ENCODE measurements at places on chromosomes 1 and 21.

DNA sequence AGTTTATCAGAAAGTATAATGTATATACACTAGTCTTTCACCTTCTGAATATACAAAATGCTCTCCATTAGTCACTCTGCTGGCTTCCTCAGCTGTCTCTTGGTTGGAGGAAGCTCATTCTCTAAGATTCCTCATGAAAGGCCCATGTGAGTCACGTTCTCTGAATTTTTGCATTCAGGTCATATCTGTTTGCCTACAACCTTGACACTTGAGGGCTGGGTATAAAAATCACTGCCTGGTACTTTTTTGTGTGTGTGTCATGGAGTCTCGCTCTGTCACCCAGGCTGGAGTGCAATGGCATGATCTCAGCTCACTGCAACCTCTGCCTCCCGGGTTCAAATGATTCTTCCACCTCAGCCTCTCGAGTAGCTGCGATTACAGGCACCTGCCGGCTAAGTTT lies 2.8 kb upstream of the GALNT2 start:
- DNase-seq, result no peak

- no peak for DNase-seq
Measured at GRCh38 chr1:230926182-230926581, 52.5 kb downstream of the TTC13 start.

GRCh38 chr1:23963617-23964234 lies 4.1 kb downstream of the PNRC2 start:
- DNase-seq, result no peak

DNA sequence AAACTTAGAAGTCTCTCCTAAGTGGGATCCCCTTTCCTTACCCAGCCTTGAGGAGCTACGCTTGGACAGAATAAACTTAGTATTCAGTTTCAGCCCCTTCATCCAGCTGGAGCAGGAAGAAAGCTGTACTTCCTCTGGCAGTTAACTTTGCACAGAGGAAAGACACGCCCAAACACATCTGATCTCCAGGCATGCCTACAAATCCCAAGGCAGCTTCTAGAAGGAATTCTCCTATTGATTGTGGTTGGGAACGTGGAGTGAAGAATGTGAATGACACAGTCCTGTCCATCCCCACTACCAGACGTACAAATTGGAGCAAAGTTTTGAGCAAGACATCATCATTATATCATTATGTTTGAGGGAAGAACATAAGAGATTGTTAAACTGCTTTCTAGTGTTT lies 6.6 kb upstream of the AK4 start:
- no peak for DNase-seq

GRCh38 chr1:37073854-37074379 lies 39.6 kb upstream of the GRIK3 start:
- no peak for DNase-seq

- no peak for DNase-seq
Measured at GRCh38 chr1:6092211-6092610, 46.5 kb downstream of the KCNAB2 start.

- DNase-seq, result no peak
Measured at GRCh38 chr1:53024117-53024516, 37.9 kb upstream of the PODN start.

GRCh38 chr1:224767676-224768075 lies 151.6 kb downstream of the CNIH3 start:
- DNase-seq, result no peak

DNA sequence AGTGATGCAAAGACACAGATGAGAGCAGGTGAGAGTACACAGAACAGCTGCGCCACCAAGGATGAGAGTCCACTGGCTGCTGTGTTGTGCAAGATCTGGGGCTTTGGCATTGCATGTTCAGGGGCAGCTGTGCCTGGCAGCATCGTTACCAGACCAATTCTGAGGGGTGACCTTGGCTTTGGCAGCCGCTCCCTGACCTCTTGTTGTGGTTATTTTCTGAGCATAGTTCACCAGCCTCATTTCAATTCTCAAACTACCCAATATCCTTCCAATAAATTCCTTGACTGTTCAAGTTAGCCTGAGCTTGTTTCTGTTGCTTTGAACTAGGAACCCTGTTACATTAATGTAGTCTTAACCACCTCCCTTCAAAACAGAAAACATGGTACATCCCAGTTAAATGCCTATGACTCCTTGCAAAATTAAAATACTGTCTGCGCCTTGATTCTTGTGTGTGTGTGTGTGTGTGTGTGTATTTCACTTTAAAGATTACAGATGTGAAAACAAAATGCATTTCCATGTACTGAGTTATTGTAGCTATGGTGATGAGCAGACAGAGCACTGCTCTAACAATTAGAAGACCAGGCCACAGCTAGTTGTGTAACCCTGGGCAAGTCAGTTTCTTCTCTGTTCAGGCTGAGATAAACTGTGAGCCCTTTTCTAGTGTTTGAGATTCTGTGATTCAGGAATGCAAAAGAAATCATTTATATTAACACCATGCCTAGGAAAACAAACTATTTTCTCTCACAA lies 106.3 kb upstream of the GUCA2B start:
- no peak for DNase-seq

DNA sequence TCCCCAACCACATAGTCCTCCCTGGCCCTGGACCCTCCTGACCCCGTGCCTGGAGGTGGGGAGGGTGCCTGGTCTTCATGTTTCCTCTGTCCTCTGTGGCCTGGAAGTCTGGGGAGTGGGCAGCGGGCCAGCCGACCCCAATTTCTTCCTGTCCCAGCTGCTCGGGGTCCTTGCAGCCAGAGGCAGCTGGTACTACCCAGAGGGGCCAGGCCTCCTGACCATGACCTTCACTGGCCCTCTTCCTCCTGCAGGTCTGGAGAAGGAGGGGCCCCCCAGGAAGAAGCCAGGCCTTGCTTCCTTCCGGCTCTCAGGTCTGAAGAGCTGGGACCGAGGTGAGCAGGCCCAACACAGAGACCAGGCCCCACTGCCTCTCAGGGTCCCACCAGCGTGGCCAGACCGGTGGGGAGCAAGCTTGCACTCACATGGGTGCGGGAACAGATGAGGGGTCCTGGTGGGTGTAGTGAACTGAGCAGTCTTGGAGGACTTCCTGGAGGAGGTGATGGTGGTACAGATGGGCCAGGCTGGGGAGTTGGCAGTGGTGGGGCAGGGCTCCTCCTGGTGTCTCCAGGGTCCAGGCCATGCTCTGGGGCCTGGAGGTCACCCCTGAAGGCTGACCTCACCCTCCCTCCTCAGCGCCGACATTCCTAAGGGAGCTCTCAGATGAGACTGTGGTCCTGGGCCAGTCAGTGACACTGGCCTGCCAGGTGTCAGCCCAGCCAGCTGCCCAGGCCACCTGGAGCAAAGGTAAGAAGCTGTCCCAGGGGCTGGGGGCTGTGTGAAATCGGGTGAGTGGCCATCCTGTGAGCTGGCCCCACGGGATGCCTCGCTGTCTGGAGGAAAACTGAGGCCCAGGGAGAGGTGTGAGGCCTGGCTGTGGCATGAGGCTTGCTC lies 32.7 kb downstream of the TRIM11 start:
- no peak for DNase-seq

DNA sequence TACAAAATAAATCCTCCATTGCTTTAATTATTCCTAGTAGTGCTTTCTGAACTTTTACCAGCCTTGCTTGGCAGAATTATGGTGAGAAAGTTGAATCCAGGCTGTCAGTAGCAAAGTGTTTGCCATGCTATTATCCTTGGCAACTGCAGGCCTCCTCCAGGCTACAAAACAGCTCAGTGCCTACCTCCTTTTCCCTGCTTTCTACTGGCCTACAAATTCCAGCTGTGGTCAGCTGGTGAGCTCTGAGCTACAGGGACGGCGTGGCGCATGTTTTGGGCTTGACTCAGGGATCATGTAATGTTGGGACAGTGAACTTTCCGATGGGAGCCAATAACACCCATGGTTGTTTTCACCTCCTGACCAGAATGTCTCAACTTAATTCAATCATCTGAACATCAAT lies 456.1 kb upstream of the ADAMTS5 start:
- no peak for DNase-seq

GRCh38 chr1:157691285-157691920 lies 9.2 kb downstream of the FCRL3 start:
- DNase-seq, result no peak

DNA sequence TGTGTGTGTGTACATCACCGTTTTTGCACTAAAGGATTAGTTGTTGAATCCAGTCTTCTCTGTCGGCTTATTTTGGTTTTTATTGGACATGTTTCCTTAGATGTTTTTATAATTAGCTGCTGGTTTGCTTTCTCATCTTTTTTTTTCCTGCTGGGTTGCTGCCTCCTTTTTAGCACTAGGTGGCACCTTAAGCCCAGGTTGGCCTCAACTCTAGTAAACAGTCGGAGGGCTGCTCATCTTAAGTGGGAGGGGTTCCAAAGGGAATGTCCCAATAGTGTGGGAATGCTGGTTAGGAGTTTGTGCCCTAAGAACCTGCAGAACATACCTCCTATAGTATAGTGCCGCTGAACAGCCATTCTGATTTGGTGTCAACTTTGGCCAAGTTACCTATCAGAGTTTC lies 570.1 kb upstream of the CXADR start:
- DNase-seq, result no peak

DNA sequence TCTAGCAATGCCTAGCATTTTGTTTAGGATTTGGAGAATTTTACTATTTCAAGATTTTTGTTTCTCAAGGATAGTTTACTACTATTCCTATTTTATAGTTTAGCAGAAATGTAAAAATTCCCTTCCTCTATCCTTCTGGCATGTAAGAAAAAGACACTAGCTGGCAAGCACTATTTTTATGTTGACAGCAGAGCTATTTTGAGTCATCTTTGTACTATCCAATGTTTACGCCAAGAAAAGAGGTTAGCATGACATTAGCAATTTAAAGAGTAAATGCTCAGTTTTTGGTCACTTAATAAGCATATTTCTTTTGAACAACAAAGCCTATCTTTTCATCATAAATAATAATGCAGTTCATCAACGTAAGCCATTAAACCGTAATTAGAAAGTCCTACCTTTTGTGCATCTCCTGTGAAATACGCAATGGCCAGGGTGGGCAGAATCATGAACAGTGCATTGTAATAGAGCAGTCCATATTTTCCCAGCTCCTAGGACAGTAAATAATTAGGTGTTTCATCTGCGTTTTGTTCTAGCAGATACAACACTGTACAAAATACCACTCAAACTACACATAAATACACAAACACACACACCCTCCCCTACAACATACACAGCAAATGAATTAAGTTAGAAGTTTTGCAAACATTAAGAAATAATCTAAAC lies 12.0 kb downstream of the SLC35D1 start:
- no peak for DNase-seq

DNA sequence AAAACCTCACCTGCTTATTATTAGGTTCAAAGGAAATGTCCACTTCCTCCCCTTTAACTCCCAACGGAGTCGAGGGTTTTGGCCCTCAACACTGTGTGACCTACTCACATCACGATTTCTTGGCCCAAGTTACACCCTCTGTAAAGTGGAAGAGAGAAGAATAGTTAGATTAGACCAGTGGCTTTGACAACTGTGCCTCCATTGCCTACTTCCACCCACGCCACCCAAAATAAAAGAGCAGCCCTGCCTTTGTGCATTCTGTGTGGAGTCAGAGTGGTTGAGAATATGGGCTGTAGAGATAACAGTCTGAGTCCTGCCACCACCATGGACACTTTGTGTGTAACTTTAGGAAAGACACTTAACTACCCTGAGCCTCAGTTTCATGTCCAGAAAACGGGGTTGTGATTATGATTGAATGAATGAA lies 4.1 kb upstream of the HDGF start:
- DNase-seq, result no peak

GRCh38 chr1:168099337-168099801 lies 37.4 kb downstream of the GPR161 start:
- DNase-seq, result no peak

- DNase-seq, result no peak
Measured at GRCh38 chr1:20530306-20530705, 22.1 kb upstream of the FAM43B start.

GRCh38 chr1:100950337-100950736 lies 54.4 kb downstream of the SLC30A7 start:
- no peak for DNase-seq

DNA sequence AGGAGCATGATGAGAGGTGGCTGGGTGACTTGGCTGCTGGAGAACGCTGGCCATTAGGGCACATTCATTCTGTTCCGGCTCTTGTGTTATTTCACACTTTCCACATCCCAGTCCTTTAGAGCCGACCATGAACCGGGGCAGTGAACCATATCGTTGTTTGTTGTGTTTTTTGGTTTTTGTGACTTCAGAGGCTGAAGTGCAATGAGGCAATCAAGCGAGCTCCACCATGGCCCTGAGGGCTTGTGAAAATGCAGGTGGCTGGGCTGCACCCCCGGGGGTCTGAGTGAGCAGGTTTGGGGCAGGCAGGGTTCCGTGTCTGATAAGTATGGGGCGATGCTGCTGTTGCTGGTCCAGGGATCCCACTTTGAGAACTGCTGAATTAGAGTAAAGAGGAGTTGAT lies 23.7 kb downstream of the ABCG1 start:
- no peak for DNase-seq

DNA sequence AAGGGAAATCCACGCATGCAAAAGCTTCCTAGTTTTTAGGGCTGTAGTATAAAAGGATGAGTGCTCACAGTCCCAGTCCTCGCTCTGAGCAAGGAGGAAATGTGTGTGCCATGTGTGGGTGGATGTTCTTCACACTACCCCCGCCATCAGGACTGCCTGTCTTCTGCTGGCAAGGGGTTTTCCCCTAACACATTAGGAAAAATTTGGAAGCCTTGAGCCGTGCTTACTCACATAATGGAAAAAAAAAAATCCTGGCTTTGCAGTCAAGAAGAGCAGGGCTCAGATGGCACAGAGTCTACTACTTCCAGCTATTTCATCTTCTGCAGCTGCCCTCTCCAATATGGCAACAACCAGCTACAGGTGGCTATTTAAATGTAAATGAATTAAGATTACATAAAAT lies 363.1 kb downstream of the PLPP3 start:
- no peak for DNase-seq

DNA sequence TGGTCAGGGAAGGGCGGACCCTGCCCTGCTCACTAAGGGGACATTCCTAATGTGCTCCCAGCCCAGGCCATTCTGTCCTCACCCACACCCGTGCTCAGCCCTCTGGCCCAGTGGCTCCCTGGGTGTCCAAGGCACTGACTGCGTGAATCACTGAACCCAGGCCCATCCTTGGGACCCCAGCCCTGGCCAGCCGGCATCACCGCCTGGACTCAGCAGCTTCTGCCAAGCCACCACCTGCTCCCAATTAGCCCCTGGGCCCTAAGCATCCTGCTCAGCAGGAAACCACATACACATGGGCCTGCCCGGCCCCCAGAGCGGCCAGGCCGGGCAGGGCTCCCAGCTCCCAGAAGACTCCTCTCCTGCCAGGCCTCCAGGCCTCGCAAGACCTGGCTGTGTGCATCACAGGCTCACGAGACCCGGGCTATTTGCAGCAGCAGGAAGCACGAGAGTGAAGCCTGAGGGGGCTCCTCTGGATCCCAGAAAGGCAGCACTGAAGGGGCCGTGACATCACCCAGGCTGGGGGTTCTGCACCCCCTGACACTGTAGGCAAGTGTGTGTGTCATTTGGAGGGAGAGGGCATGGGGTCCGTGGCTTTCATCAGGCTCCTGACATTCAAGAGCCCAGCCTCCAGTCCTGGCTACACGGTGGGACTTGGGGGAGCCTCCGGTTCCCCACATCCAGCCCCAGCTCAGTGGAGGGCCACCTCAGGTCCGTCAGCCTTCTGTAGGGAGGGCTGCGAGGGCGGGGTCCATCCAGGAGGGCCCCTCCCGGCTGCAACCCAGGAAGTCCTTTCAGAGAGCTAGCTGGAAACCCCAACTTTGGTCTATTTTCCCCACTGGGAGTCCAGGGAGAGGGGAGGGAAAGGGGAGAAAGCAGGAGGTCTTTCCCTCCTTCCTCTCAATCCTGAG lies 1.6 kb downstream of the MFAP2 start:
- DNase-seq, result no peak

- no peak for DNase-seq
Measured at GRCh38 chr1:176858433-176858916, 306.0 kb downstream of the ASTN1 start.

GRCh38 chr1:235078480-235079381 lies 49.9 kb downstream of the TOMM20 start:
- DNase-seq, result no peak
